ENCODE measurements at places on chromosomes 7 and 10.

DNA sequence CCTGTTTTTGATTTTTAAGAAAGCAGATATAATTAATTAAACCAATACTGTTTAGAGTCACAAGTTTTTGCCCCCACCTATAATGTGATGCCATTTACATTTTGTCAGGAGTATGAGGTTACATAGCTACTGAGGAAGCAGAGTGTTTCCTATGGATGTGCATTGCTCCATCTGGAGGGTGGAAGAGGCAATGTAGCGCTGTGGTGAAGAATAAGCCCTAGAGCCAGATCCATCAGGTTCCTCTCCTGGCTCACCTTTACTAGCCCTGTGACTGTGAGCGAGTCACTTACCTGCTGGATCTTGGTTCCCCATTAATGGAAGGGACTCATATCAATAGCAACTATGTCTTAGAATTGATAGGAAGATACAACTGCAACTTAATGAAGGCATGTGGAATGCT, 216.0 kb downstream of the GPAM start:
- DNase-seq = no peak

GRCh38 chr7:21962677-21963076, 17.0 kb upstream of the CDCA7L start:
- no peak for DNase-seq

DNA sequence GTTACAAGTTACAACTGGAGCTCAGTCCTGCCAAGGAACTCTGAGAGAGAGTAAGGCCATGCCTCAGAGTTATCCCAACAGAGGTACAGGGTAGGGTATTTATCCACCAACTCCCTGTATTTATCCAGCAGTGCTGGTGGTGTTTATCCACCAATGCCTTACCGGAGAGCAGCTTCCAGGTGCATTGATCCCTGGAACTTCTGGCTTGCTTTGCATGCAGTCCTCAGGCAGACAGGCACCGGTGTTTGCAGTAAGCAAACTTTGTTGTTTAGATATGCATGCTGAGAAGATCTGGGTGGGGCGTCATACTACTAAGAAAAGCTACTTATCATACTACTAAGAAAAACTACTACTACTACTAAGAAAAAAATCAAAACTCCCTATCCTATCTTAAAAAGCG, 92.4 kb downstream of the CYP26A1 start:
- no peak for DNase-seq

DNA sequence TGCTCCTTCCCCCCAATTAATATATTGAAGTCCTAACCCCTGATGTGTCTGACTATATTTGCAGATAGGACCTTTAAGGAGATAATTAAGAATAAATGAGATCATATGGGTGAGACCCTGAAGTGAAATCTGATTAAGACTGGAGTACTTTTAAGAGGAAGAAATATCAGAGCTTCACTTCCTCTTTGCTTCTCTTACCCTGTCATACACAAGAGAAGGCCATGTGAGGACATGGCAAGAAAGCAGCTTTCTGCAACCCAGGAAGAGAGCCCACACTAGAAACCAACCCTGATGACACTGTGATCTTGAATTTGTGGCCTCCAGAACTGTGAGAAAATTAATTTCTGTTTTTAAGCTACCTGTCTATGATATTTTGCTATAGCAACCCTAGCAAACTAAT, 44.2 kb downstream of the JMJD1C start:
- no peak for DNase-seq

DNA sequence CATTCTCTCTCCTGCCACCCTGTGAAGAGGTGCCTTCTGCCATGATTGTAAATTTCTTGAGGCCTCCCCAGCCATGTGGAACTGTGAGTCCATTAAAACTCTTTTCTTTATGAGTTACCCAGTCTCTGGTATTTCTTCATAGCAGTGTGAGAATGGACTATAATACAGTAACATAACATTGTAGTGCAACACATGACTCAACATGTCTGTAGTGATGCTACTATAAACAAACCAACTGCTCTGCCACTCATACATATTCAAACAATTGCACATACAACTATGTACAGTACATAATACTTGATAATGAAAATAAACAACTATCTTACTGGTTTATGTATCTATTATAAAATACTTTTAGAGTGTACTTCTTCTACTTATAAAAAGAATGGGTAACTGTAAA, 7.1 kb downstream of the ATOH7 start:
- DNase-seq = no peak

DNA sequence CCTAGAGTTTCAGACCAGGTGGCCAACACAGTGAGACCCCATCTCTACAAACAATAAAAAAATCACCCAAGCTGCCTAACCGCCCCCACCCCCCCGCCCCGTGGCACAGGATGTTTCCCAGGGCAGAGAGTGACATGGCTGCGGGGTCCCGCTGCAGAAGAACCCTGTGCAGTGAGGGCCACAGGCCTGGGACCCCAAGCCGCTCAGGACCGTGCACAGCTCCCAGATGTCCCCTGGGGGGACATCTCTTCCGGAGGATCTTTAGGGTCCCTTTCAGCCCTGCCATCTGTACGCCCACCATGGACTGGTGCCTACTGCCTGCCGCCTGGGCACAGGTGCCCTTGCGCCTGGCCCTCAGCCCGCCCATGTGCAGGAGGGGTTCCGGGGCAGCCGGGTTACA, 373.6 kb downstream of the DNAJB6 start:
- no peak for DNase-seq

All from NCI-H1436 (cell line).